ENCODE measurements at places on chromosomes 1 and 21. TPM values are rescaled to one million over a fixed set of nuclear protein-coding genes. Genes with fewer than 3 reads are reported as not detected.

DNA sequence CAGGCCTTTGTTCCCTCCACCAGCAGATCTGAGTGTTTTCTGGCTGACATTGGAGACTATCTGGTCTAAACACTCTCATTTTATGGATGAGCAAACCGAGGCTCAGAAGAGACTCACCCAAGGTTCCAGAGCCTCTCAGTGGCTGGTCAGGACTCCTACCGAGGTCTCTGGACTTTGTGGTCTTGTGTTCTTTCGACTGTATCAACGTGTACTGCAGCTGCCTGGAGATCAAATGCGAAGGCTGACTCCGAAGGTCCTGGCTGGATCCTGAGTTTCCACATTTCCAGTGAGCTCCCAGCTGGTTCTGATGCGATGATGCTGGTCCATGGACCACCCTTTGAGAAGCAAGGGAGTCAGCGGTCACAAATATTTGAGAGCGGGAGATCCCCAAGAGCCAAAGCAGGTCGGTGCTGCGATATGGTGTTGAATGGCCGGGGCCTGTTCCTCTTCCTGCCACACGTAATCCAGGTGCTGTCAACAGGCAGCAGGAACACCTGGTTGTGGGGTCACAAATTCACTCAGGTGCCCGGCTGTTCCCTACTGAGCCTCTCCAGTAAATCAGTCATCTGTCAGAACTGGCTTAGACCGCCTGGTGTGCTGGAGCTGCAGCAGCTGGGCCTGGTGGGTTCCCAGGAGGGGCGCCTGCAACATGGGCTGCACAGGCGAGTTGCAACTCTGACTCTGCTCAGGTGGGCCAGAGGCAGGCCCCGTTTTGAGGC is 94.8 kb upstream of the USP24 start:
- no peak for DNase-seq

GRCh38 chr1:183652547-183653461 is at the start of gene APOBEC4:
APOBEC4 (minus strand) TSS chr1:183653316; CDS start chr1:183648781, 4,535 bp downstream.
- no peak for DNase-seq

The KLF17 gene
- total RNA-seq, result not detected

GRCh38 chr1:53754484-53755312 is 15.7 kb upstream of the GLIS1 start:
- DNase-seq, result peak; percentile 43

The LORICRIN gene
- total RNA-seq, result not detected

The NOC2L gene
- 140 TPM for total RNA-seq

DNA sequence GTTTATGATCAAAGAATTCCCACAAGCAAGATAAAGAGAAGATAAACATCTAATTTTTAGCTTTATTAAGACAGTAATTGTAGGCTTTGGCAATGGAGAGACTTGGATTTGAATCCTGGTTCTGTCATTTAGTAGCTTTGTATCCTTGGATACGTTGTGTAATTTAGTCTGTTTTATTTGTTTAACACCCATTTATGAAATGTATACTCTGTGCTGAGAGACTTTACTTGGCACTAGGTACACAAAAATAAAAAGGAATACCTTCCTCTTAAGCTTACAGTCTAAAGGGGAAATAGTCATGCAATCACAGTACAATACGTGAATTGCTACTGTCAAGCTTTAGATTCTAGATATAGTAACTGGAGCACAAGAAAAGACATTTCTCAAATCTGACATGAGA is 23.8 kb downstream of the ZMPSTE24 start:
- no peak for DNase-seq

The C1orf94 gene
- not detected for total RNA-seq

DNA sequence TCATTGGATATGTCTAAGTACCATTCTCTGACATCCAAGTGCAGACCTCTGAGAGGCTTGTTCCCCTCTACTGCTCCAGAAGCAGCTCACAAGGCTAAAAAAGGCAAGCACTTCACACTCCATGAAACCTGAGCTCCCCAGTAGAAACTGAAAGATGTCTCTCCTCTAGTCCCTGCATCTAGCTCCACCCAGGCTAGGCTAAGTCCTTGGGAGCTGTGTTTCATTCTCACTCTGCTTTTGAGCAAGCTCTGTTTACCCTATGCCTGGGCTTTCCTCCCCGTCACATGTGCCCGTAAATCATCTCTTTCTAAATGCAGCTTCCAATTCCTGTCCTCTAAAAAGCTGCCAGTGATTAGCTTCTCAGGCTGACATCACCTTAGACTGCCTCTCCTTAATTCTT is 39.0 kb downstream of the LRRC71 start:
- no peak for DNase-seq

DNA sequence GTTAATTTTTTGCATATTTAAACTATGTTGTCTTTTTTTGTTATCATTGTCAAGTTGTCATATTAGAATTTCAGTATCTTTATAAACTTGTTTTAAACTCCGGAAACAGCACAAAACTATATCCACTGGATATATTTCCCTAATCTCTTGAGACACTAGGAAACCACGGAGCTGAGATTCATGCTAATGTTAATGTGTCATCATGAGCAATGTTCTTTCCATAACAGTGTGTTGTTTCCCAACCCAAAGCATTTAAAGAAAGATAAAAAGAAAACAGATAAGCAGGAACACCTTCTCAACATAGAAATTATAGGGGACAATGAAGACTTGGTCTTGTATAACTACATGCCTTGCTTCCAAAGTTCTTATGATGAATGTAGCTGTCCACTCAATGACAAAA is 626.2 kb upstream of the TMPRSS15 start:
- no peak for DNase-seq

DNA sequence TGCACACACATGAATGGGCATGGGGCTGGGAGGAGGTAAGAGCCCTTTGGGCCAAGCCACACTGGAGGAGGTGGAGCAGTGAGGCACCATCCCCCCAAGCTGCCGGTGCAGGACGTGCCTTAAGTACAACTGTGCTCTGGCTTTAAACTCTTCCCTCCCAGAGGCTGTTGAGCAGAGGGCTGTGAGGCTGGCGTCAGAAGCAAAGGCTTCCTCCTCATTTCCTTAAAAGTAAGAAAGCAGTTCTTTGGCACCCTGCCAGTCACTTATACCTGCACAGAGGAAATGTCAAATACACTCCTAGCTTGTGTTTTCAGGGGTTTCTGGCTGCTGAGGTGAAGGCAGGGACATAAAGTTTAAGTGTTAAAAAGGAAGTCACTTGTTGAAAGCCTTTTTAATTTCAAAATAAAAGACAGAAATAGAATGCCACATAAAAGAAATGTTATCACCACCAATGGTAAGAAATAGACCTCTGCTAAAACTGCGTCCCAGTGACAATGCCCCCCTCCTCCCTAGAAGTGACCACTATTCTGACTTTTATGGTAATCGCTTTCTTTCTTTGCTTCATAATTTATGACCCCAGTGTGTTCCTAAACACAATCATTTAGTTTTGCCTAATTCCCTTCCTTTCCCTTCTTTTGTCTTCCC is 33.0 kb downstream of the LAMC2 start:
- no peak for DNase-seq

DNA sequence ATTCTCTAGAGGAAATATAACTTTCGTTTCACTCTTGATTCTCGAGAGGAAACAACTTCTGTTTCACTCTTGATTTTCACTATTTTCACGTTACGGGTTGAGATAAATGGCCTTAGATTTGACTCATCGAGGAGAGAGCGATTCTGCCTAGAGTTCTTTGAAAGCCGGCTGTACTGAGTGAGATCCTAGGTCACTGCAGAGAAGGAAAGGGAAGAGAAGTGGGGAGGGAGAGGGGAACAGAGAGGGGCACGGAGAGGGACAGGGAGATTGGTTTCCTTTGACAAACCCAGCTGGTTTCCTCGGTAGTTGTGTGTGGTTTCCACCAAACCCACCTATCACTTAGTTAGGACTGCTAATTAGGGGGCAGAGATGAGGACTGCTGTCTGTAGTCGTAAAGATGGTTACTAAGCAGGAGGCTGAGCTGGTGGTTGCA is 21.6 kb upstream of the GPR137B start:
- DNase-seq, result no peak

GRCh38 chr1:234911787-234912186 is 216.8 kb downstream of the TOMM20 start:
- DNase-seq, result no peak

GRCh38 chr1:53260631-53261247 is 22.4 kb upstream of the MAGOH start:
- DNase-seq, result no peak

DNA sequence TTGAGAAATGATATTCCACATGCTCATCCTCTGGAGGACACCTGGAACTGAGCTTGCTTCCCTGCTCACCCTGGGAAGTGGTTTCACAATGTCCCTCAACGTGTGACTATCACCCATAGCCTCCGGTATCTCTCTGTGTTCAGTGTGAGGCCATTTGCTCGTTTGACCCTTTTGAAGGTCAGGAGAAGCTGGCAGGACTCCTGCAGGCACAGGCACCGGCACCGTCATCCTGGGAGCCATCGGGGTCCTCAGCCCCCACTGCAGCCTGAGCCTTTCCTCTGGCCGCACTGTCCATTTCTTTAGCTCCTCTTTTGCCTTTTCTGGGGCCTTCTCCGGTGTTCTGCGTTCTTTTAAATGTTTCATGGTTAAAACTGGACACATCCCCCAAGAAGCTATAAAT is 159.6 kb upstream of the COL6A1 start:
- DNase-seq, result no peak

- no peak for DNase-seq
These were observed 182.0 kb upstream of the C21orf91 start for GRCh38 chr21:18000981-18001686.

DNA sequence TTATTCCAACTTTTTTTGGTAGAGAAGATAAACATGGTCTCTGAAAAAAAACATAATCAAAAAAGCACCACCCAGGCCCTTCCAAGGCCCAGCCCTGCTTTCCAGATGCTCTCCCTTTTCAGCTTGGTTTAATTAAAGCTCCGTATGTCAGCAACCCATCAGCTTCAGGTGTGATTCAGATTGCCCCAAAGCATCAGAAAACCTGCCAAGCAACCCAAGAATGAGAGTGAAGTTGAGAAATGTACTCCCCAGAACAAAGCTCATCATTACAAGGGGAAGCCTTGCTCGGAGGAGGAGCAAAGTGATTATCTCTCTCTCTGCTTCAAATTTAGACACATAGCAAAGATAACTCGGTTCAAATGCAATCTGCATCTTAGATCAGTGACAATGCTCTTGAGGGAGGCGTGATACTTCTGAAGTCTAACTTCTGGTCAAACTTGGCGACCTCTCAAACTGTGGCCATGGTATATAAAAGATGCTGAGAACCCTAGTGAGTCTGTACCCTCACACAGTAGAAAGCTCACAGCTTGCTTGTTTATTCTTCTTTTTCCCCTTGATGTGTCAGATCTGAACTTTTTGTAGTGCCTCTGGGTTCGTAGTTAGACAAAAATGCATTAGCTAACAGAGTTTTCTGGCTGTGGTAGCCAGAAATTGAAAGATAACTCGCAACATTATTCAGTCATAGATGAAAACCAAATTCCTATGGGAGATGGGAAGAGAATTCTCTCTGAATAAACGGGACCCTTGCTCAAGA is 63.3 kb upstream of the ZC3H11B start:
- DNase-seq, result no peak

DNA sequence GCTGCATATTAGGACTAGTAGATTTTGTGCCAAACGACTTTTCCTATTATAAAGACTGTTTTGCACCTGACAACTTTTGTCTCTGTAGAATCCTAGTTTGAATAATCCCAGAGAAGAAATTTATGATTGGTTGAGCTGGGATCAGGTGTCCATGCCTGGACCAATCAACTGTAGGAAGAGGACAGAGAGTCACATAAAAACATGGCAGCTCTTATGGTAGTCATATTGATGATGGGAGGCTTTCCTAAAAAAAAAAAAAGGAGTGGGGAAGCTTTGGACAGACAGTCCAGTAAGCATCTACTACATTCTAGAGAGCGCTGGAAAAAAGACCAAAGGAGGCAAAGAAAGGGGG is 30.7 kb upstream of the IGSF3 start:
- no peak for DNase-seq

DNA sequence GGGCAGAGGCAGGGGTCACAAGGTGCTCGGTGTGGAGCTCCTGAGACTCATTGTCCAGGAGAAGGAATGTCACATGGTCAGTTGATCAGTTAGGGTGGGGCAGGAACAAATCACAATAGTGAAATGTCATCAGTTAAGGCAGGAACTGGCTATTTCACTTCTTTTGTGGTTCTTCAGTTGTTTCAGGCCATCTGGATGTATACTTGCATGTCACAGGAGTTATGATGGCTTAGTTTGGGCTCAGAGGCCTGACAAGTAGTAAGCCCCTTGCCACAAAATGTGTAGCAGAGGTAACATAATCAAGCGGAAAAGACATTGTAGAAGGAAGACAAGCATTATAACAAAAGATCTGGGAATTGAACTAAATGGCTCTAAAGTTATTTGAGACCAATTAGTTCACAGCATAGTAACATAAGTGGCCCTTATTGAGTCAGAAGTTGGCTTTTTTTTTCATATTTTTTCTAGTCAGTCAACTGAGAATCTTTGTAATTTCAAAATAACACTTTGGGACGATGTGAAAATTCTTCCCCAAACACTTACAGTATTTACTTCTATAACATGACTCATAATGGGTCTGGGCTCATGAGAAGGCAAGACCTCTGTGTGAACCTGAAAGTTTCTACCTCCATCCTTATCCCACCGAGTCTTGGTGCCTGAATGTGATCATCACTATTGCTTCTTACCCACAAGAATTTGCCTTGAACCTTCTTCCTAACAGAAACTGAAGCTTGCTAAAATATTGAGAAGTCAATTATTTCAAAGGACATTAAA is 137.0 kb upstream of the DPT start:
- DNase-seq, result no peak

The DMRTA2 gene
- not detected for total RNA-seq

- no peak for DNase-seq
These were observed 106.7 kb downstream of the MIS18A start for GRCh38 chr21:32172106-32172505.

DNA sequence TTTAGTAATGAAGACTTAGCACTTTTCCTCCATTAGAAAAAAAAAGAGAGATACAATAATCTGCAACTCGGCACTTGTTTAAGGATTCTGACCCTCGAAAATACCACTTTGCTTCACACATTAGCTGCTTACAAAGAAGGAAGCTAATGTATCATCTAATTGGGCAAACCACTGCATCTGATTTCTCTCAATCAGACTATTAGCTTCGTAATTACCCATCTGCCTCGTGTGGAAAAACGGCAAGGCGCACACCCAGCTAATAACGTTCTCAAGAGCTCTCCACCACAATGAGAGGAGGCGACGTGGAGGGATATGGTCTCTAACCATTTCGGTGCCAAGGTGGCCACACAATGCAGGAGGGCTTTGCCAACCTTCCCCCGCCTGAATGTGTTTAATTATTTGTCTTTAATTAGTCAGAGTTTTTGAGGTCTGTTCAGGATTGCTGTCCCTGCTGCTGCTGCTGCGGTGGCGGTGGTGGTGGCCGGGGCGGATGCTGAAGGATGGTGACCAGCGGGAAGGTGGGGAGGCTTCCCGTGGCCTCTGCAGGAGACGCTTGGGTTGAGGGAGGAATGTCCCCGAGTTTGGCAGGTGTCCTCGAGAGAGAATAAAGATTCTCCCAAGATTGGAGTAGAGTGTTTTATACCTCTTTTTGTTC is 374.5 kb downstream of the RPS6KC1 start:
- DNase-seq, result no peak

DNA sequence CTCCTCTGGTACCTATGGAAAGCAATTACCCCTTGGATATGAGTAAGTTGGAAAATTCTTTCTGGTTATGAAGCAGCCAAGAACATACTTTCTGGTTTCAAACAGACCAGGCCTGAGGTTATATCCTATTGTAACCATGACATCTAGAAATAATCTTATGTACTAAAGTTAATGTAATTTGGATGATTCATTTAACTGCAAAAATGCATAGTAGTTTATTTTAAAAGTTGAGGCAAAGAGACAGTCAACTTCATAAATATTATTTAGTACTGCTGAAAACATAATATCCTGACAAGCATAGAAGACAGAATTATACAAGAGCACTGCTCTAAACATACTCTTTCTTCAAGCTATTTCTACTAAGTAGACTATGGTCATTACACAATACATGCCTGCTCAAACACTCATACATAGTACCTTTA is 25.5 kb downstream of the ODF2L start:
- no peak for DNase-seq

Measured in Caki2 (cell line).